ENCODE measurements at places on chromosomes 4 and X.

GRCh38 chrX:17854531-17854930 is 6.6 kb downstream of the RAI2 start:
- DNase-seq: no peak

GRCh38 chr4:39427520-39428114 is 20.9 kb downstream of the KLB start:
- DNase-seq: no peak

GRCh38 chr4:126715067-126715466 is 917.7 kb upstream of the INTU start:
- no peak for DNase-seq

DNA sequence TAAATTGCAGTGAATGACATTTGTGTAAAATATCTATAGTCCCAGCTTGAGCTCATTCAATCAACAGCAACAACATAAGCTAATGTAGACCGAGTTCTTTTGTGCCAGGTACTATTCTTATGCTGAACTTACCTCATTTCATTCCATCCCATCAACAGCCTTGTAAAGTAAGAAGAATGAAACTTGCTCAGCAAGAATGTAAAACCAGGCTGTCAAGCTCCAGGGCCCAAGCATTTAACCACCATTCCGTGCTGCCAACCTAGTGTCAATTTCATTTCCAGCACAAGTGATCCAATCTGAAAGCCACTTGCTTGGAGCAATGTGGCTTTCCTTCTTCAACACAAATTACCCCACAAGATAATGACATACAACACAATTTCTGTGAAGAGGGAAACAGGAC is 36.6 kb downstream of the RASSF6 start:
- no peak for DNase-seq

DNA sequence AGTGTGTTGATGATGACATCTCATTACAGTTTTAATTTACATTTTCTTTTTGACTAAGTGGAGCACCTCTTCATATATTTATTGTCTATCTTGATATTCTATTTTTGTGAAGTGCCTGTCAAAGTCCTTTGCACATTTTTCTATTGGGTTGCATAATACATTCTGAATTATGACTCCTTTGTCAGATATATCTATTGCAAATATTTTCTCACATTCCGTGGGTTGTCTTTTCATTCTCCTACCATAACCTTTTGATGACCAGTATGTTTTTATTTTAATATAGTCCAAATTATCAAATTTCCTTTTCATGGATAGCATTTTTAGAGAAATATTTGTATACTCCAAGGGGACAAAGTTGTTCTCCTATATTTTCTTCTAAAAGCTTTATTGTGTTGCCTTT is 126.4 kb downstream of the PJA1 start:
- DNase-seq: no peak

DNA sequence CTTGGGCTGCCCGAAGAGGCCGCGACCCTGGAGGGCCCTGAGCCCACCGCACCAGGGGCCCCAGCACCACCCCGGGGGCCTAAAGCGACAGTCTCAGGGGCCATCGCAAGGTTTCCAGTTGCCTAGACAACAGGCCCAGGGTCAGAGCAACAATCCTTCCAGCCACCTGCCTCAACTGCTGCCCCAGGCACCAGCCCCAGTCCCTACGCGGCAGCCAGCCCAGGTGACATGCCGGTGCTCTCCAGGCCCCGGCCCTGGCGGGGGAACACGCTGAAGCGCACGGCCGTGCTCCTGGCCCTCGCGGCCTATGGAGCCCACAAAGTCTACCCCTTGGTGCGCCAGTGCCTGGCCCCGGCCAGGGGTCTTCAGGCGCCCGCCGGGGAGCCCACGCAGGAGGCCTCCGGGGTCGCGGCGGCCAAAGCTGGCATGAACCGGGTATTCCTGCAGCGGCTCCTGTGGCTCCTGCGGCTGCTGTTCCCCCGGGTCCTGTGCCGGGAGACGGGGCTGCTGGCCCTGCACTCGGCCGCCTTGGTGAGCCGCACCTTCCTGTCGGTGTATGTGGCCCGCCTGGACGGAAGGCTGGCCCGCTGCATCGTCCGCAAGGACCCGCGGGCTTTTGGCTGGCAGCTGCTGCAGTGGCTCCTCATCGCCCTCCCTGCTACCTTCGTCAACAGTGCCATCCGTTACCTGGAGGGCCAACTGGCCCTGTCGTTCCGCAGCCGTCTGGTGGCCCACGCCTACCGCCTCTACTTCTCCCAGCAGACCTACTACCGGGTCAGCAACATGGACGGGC is 579 bp downstream of the ABCD1 start:
- DNase-seq: no peak

DNA sequence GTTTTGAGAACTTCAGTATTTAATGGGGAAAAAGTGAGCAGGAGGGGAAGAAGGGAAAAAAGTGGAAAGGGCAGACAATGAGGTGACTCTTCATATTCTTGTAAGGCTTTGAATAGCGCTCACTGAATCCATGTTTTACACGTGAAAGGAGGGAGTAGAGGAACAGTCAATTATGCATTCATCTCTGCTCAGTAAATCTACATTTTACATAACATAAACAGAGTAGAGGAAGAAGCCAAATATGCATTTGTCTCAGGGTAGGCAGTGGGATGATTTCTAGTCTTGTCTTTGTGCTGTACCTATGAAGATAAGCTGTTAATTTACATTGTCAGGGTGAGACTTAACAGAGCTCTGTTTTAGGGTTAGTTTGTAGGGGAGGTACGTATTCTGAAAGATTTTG is 19.4 kb upstream of the ELF2 start:
- DNase-seq: no peak

DNA sequence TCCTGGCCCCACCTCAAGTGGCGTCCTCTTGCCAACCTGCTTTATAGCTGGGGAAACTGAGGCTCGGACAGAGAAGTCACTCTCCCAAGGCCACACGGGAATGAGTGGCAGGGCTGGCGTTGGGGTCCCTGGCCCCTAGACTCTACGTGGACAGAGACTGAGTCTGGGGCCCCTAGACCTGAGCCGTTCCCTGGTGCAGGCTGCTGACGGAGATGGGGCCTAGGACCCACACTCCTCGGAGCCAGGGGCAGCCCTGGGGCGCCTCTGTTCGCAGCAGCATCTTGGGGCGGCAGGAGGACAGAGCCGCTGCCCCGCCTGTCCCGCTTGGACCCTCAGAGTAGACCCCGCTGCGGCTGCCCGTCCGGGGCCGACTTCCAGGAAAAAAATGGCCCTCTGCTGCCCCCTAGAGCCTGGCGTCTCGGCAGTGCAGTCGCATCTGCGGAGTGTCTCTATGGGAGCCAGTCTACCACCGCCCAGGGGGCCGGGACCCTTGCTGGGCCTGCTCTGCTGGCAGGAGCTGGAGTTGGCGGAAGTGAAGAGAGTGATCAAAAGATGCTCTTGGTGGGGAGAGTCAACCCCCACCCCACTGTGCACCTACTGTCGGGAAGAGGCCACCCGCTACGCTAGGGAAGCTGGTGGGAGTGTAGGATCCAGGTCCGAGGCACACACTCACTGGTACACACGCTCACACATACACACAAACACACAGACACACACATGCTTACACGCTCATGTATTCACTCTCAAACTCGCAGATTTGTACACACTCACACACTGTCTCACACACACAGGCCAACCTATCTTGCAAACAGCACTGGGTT is 220.1 kb downstream of the AFAP1 start:
- DNase-seq: peak; percentile 33

- DNase-seq: no peak
Measured at GRCh38 chrX:138034136-138034535, 468.2 kb downstream of the ZIC3 start.

DNA sequence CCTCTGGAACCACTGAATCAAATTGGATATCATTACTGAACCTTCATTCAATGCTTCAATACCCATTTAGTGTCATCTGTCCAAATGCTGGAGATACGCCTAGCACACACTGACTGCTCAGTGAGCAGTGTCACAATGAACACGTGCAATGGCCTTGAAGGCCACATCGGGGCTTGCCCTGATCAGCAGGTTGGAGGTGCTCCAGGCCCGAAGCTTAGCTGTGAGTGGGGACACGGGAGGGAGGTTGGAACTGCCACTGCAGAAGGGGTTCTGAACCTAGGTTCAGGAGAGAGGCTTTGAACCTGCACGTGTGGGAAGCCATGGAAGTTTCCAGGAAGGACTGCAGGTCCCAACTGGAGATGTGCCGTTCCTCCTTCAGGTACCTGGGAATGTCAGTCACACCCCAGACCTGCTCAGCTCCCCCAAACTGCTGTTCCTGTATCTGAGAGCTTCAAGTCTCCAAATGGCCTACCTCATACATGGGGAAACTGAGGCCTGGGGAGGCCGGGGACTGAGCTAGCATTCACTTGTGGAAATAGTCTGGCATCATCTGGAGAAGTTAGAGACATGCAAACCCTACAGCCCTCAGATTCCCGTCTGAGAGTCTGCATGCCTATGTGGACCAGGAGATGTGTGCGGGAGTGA is 1.9 kb upstream of the WAS start:
- no peak for DNase-seq

GRCh38 chrX:135347381-135348016 is 38.2 kb downstream of the ETDC start:
- no peak for DNase-seq

DNA sequence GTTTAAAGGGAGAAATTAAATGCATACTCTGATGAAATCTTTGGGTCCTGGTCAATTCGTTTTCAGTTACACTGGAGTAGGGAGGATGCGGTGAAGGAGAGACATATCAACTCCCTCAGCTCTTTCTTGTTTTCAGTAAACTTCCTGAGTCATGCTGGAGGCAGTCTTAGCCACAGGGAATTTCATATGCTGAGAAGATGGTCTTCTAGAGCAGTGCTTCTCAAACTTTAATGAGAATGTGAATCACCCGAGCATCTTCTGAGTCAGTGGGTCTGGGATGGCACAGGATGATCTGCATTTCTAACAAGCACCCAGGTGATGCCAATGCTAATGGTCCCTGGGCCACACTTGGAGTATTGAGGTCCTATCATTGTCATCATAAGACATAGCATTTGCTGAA is 214.5 kb downstream of the KIT start:
- no peak for DNase-seq

DNA sequence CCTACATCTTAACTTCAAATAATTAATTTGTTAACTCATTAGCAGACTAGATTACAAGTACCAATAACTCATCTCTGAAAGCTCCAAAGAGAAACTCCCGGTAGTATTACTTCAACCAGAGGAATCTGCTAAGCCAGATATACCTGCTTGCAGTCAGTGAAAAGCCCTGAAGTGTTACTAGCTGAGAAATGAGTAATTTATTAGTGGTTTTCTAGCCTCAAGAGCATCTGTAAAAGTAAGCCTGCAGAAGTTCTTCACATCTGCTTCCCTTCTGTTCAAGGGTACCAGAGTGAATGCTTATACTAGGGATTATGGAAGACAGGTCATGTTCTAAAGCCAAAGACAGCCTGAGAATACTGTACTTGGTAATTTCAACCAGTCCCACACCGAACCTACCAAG is 34.7 kb downstream of the IRS4 start:
- DNase-seq: no peak

- DNase-seq: no peak
Measured at GRCh38 chr4:48596336-48596735, 106.3 kb downstream of the ZAR1 start.

- no peak for DNase-seq
Measured at GRCh38 chr4:77488882-77489281, 116.7 kb upstream of the CXCL13 start.

DNA sequence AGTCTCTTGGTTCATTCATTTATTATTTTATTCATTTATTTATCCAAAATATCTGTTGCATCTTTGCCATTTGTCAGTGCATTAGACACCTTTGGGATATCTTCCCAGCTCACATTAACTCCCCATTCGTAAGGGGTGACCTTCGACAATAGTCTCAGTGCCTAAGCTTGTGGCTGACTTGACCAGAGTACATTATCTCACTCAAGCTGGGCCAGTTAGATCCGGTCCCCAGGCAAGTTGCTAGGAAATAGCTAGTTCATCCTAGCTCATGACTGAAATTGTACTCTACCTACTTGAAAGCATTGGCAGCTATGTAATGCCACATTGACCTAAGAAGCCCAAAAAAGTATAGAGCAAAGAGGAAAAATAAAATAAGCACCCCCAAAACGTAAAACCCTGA is 165.3 kb downstream of the FBXO8 start:
- DNase-seq: no peak

GRCh38 chr4:89294573-89295269 is 12.9 kb downstream of the GPRIN3 start:
- DNase-seq: peak; percentile 90

DNA sequence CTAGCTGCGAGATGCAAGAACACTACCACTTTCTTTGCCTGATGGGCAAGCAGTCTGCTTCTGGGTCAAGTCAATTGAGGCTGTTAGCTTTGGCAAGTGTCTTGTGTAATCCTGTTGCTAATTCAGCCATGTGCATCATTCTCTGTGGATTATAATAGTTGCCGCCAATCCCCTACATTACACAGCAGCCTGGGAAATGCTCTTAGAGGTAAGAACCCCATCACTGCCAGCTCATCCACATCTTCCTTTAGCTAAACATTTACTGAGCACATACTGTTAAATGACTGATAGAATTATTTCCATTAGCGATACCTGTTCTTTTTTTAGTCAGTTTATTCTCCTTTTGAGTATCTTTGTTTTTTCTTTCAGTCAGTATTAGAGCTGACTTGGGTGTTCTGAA is 116.2 kb downstream of the CBR4 start:
- DNase-seq: no peak

DNA sequence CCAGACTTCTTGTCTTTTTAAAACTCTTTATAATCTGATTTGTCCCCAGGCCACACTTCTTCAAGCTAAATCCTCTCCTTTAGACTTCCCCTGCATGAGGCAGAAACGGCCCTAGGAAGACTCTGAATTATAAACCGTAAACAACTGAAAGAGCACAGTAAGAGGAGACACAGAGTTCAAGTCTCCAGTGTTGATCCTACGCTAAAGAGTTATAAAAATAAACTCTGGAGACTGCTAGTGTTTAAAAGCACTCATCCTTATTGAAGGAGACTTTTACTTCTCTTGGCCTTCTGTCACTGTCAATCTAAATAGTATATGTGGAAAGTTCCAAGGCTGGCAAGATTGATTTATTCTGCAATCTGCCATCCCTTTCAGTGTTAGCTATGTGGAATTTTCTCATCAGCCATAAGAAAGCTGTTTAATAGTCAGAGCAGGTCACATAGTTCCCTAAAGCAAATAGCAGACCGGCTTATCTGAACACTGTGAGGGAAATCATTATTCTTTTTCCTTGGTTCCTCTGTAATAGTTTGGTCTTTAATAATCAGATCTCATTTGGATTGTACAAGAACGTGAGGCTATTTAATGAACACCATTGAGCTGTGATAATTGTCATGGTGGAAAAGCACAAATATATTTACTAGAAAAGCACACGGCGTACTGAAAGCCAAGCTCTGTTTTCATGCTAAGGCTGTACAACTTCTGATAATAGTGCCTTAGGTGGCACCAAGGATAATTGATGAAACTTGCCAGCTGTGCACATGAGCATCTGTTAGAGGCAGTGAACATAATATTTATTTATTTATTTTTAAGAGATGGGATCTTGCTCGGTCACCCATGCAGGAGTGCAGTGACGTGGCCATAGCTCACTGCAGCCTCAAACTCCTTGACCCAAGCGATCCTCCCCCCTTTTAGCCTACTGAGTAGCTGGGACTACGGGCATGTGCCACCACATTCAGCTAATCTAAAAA is 157.7 kb downstream of the CEP135 start:
- no peak for DNase-seq
